Bladder microvascular endothelial cell (primary cell): ENCODE measurements at places on chromosomes 5 and 9. TPM values are rescaled to one million over a fixed set of nuclear protein-coding genes. Genes with fewer than 3 reads are reported as not detected.

HRCT1 gene
- total RNA-seq: 0.32 and 3.5 TPM in 2 replicates

CSF1R gene
- not detected in 2 replicates for total RNA-seq

AMBP gene
- not detected in 2 replicates for total RNA-seq

FAM169A gene
- 0.16 and 4.3 TPM in 2 replicates for total RNA-seq

MARCHF11 gene
- not detected in 2 replicates for total RNA-seq

APBA1 gene
- total RNA-seq: 12.3 and 33.0 TPM in 2 replicates

CNTFR gene
- total RNA-seq: not detected in 2 replicates

SLC36A2 gene
- total RNA-seq: not detected in 2 replicates

DCP2 gene
- 24.4 and 42.7 TPM in 2 replicates for total RNA-seq

SLIT3 gene
- total RNA-seq: under 0.01 and 0.13 TPM in 2 replicates
